NCI-H526 treated with DMSO at 0.1 percent for 48 hours (cell line): ENCODE measurements at places on chromosomes 13 and 19.

DNA sequence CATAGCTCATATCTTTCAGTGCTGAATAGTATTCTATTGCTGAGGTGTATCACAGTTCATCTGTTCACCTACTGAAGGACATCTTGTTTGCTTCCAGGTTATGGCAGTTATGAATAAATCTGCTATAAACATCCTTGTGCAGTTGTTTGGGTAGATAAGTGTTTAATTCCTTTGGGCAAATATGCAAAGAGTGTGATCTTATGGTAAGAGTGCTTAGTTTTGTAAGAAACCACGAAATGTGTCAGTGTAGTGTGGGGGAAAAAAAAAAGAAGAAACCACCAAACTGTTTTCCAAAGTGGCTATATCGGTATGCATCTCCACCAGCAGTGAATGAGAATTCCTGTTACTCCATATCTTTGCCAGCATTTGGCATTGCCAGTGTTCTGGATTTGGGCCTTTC, 93.3 kb downstream of the PIBF1 start:
- DNase-seq = no peak

GRCh38 chr13:50627111-50627510, 216.4 kb downstream of the DLEU7 start:
- no peak for DNase-seq

DNA sequence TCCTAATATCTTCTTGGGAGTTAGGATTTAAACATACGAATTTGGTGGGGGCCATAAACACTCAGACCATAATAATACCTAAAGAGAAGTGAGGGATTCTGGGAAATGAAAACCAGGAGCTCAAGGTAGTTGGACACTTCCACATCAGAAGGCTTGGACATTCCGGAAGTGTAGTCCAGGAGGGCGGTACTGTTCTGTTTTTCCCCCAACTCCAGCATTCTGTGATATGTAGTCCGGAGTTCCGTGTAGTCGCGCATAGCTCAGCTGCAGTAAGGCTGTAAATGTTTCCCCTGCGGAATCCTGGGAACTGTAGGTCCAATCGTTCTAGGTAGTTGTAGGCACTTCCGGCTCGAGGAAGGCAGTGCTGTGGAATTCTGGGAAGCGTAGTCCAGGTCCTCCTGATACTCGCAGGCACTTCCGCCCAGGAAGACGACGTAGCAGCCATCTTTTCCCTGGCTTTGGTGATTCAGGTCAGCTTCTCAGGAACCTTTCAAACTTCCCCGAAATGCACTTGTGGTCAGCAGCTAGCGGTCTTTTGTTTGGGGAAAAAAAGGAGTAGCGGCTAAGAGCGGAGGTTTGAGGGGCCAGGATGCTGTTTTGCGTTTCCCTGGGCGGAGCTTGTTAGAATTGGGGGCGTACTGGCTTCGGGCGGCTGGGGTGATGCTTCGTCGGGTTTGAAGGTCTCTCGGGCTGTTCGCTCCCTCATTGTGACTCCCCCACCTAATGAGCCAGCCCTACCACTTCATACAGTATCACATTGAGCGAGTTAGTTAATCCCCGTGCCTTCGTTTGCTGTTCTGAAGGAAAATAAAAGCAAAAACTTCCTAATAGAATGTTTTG, at the start of gene ZNF226:
Gene ZNF226, plus strand, starts transcription at position 428 of the 840 bp plus-strand sequence. CDS start 4,981 bp downstream, outside the sequence.
- peak; percentile 98 for DNase-seq

- DNase-seq = no peak
These were observed 8.0 kb downstream of the RXFP2 start for GRCh38 chr13:31747291-31747690.

DNA sequence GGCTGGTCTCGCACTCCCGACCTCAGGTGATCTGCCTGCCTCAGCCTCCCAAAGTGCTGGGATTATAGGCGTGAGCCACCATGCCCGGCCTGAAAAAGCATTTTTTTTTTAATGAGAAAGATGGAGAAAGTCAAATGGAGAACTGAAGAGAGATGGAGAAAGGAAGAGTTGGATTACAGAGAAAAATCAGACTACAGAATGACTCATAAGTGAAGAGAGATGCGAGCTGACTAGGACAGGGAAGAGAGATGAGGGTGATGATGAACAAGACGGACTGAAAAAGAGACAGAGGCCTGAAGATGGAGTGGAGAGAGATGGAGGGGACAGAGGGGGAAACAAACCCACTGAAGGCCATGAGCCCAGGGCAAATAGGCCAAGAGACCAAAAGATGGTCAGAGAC, 1.5 kb downstream of the DHX34 start:
- DNase-seq = no peak

DNA sequence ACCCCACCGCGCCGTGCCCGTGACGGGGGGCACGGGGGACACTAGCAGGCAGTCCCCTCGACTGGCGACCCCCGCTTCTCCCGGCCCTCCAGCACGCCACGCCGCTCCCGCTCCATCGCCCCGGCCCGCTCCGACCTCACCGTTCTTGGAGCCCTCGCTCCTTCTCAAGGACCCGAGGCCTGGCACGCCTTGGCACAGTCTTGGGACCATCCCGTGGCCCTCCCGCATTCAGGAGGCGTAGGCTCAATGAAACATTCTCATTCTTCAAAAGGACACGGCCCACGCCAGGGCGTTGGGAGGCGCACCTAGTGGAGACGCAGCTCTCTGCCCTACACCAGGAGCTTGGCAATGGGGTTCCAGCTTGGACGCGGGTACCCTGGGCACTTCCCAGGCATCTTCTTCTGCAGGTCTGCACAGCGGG, 473 bp upstream of the CERS1 start:
- DNase-seq = no peak

DNA sequence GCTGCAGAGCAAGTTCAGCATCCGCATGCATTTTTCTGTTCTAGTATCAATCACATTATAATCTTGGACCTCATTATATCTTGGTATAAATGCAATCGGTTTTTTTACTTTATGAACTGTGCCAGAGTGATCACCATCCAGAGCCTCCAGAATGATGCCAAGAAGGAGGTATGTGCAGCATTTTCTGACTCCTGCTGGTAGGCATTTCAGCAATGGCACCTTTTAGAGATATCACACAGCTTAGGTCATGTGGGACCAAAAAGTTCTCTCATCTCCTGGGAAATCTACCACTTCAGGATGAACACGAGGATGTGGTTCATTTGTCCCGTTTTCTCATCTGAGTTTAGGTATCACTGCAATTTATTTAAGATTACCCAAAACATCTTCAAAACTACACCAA, 220.4 kb downstream of the VWA8 start:
- no peak for DNase-seq

GRCh38 chr13:40564342-40565001, 102.0 kb downstream of the FOXO1 start:
- DNase-seq = no peak

GRCh38 chr13:107422421-107422820, 792.9 kb downstream of the LIG4 start:
- no peak for DNase-seq

- no peak for DNase-seq
These were observed 1.4 kb downstream of the RNF126 start for GRCh38 chr19:661427-662196.

GRCh38 chr19:17778968-17779929, 15.7 kb upstream of the B3GNT3 start:
- DNase-seq = no peak

DNA sequence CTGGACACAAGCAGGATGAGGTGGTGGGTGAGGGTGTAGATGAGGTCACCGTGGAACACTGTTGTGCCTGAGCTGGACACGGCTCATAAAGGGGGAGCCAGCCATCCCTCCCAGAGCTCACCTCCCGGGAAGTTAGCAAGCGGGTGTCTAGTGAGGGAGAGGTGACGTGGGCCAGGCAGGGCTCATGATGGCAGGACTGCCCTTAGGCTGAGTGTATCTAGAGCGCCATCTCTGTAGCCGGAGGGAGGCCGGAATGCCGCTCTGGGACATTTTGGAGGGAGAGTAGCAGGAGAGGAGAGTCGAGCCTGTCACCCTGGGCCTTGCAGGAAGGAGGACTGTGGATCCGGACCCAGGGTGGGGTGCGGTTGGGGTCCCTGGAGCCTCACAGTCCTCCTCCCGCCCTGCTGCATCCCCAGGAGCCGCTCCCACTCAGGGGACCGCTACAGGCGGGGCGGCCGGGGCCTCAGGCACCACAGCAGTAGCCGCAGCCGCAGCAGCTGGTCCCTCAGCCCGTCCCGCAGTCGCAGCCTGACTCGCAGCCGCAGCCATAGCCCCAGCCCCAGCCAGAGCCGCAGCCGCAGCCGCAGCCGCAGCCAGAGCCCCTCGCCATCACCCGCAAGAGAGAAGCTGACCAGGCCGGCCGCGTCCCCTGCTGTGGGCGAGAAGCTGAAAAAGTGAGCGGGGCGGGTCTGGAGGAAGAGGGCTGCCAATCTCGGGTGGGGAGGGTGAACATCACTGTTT, 9.2 kb downstream of the ZNF296 start:
- no peak for DNase-seq

DNA sequence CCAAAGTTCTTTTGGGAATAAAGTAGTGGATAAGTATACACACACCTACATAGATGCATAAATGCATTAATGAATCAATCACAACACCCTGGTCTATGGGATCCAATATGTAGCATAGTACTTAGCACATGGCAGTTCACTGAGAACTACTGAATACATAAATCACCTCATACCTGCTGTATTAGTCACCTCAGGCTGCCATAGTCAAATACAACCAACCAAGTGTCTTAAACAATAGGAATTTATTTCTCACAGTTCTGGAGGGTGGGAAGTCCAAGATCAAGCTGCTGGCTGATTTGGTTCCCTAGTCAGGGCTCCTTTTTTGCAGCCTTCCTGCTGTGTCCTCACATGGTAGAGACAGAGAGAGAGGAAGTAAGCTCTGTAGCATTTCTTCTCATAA, 228.2 kb downstream of the NHLRC3 start:
- no peak for DNase-seq

GRCh38 chr13:21365574-21365973, 93.5 kb downstream of the ZDHHC20 start:
- no peak for DNase-seq

DNA sequence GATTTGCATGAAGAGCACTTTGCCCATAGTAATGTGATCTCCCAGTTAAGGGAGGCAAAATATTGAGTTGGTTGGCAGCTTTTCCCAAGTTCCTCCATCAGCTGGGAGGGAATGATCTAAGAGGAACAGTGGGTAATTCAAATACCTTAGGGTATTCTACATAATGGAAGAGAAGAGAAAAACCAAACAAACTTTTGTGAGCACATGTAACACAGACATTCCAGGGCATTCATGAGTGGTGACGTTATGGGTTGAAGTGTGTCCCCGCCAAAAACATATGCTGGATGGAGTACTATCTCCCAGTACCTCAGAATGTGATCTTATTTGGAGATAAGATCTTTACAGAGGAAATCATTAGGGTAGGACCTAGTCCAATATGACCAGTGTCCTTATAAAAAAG, 220.1 kb downstream of the FOXO1 start:
- no peak for DNase-seq

GRCh38 chr13:107867701-107868661, 347.4 kb downstream of the LIG4 start:
- no peak for DNase-seq

- no peak for DNase-seq
These were observed 11.4 kb upstream of the FUT5 start for GRCh38 chr19:5881543-5882299.

DNA sequence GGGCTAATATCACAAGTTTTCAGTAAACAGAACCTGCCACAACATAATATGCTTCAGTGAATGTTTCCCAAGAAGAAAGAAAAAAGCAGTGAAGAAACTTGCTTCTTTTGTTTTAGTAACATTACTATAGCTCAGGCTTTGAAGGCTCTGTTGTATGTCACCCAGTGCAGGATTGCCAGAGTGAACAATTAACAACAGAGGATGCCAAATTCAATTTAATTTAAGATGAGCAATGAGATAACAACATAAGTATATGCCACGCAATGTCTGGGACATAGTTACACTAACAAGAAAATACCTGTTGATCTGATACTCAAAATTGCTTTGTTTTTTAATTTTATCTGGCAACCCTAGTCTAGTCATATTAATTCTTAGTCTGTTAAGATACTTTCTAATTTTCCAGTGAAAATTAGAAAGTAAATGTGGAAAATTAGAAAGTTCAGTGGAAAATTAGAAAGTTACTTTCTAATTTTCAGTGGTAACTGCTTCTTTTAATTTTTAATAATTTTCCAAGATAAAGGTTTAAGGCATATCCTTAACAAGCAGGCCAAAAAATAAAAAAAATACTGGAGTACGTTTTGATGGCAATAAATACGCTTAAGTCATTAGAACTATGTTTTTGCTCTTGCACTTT, 336.3 kb downstream of the SLITRK6 start:
- no peak for DNase-seq

DNA sequence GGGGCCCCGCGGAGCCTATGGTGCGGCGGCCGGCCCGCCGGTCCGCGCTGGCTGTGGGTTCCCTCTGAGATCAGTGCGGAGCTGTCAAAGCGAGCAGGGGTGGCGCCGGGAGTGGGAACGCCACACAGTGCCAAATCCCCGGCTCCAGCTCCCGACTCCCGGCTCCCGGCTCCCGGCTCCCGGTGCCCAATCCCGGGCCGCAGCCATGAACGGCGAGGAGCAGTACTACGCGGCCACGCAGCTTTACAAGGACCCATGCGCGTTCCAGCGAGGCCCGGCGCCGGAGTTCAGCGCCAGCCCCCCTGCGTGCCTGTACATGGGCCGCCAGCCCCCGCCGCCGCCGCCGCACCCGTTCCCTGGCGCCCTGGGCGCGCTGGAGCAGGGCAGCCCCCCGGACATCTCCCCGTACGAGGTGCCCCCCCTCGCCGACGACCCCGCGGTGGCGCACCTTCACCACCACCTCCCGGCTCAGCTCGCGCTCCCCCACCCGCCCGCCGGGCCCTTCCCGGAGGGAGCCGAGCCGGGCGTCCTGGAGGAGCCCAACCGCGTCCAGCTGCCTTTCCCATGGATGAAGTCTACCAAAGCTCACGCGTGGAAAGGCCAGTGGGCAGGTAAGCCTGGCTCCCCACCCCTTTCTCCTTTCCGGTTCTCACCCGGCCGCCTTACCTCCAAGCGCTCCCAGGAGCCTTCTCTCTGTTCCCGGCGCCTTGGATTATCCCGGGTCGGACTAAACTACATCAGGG, at the start of gene PDX1:
Gene PDX1, plus strand, starts transcription at position 67 of the 743 bp plus-strand sequence. Its CDS starts 139 bp downstream, at position 206.
- no peak for DNase-seq

DNA sequence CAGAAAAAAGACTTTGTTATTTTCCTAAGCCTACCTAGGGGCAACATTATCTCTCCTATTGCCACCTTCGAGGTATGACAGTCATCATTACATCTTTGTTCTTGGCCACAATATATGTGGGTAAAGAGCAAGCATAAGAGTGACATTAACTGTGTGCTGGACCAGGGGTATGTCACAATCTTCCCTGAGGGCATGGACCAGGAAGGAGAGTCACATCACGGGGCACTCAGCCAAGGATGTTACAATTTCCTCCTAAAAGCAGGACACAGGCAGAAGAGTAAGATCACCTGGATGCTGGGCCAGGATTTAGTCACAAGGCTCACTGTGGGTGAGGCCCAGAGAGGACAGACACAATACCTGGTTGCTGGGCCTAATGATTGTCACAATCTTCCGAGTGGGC, 53.0 kb upstream of the ZNF728 start:
- DNase-seq = no peak
